HS-5 (cell line): ENCODE measurements at places on chromosomes 1 and 21.

DNA sequence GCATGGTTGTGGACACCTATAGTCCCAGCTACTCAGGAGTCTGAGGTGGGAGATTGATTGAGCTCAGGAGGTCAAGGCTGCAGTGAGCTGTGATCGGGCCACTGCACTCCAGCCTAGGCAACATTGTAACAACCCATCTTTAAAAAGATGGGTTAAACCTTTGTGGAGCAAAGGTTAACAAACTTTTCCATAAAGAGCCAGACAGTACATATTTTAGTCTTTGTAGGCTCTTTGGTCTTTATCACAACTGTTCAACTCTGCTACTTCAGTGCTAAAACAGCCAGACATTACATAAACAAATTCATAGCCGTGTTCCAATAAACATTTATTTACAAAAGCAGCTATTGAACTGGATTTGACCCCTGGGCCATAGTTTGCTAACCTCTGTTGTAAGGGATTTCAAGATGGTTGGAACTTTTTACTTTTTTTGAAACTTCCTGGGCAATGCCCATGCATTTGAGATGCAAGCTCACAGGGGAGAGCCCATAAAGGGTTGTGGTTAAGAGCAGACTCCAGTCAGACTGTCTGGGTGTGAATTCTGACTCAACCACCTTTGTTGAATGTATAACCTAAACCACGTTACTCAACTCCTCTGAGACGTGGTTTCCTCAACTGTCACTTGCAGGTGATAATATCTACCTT lies 10.8 kb downstream of the INAVA start:
- DNase-seq: no peak

DNA sequence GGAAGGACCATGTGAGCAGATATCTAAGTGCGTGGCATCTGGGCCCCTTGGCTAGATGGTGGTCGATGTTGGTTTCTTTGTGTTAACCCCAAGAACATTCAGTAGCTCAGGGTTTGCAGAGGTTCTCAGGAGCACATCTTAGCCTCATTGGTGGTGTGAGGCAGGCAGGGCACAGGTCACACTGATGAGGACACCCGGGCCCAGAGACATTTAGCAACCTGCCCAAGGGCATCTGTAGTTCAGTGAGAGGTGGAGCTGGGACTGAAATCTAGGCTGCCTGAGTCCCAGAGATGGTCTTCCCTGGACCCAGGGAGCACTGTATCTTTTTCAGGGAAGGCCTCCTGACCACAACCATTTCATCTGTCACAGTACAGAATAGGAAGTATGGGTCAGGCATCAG lies 859 bp upstream of the SLC5A9 start:
- no peak for DNase-seq

GRCh38 chr1:71766748-71767147 lies 515.6 kb downstream of the NEGR1 start:
- no peak for DNase-seq

DNA sequence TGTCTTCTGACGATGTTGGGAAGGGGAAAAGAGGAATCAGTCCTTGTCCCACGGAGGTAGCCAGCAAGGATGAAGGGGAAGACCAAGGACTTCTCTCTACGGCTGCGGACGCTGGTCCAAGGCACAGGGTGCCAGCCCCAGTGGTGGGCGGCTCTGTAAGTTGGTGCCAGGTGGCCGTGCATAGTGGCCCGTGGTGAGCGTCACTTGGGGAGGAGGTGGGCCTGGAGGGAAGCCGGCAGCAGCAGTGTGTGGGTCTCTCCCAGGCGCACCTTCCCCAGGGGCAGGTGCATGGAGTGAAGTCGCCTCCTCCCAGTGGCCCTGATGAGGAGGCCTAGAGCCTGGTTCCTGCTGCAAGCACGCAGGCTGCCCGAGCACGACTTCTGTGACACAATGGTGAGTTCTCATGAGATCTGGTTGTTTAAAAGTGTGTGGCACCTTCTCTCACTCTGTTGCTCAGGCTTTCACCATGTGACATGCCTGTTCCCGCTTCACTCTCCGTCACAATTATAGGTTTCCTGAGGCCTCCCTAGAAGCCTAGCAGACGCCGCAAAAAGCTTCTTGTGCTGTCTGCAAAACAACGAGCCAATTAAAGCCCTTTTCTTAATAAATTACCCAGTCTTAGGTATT lies 43.6 kb upstream of the TIAM1 start:
- no peak for DNase-seq

DNA sequence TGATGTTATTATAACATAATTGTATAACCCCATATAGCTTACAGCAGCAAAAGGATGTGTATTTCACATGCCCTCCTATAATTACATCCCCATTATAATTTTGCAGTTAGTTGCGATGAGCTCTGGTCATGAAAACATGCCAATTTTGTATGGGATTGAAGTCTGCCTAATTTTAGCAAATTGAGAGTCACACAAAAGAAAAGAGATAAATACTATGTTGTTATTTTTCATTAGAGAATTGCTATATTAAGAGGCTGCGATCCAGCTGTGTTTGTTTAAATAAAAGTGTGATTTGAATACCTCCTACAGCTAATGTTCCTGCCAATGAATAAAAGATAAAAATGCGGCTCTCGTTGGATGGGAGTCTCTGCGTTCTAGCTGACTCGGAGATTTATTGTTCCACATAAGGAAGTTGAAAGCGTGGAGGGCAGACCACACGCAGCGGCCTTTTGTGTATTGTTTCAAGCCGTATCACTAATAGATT lies 461.0 kb upstream of the NFIA start:
- no peak for DNase-seq

DNA sequence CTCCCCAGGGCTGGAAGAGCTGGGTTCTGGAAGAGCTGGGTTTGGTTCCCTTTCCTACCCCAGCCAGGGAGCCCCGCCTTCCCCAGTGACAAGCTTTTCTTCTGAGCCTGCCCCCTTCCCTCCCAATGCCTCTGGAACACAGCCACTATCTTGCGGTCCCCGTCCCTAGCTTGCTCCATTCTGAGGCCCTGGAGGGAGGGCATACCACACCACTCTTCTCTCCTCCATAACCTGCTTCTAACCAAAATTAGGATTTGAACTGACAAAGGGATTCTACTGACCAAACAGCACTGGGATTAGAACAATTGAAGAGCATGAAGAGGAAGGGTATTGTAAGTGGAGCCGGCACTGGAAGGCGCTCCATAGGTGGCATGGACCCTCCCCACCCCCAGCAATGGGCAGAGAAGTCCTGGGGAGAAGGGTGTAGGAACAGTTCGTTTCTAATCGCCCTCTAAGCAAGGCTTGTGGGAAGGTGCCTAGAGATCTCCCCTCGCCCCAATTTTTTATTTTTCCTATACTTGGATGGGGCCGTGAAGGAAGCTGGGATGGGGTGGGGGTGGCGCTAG lies 690 bp downstream of the C1orf216 start:
- DNase-seq: no peak

- no peak for DNase-seq
Observed at GRCh38 chr21:24939291-24939690, 668.0 kb downstream of the MRPL39 start.

- DNase-seq: no peak
Observed at GRCh38 chr1:20511518-20512428, 3.8 kb upstream of the MUL1 start.

DNA sequence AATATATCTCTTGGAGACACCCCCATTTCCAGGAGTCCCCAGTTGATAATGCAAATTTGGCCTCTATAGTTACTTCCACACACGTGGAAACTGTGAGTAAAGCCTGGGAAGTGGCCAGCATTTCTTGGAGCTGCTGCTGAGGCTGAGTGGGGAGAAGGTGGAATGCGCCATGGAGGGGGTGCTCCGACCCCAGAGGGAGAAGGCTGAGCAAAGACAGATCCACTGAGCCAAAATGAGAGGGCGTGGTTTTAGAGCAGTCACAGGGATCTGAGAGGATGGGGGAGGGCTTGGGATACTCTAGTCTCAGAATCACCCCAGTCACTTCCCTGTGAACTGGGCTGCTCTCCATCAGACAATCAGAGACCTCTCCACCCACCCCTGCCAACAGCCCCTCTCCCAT lies 38.7 kb downstream of the TRIM62 start:
- DNase-seq: no peak

- DNase-seq: no peak
Observed at GRCh38 chr1:72227667-72228066, 54.7 kb downstream of the NEGR1 start.

GRCh38 chr1:150987924-150988323 lies 5.8 kb downstream of the ANXA9 start:
- DNase-seq: no peak

- DNase-seq: no peak
Observed at GRCh38 chr1:167748906-167749305, 27.1 kb downstream of the MPZL1 start.

- DNase-seq: no peak
Observed at GRCh38 chr1:167467126-167467710, 51.1 kb downstream of the CD247 start.

DNA sequence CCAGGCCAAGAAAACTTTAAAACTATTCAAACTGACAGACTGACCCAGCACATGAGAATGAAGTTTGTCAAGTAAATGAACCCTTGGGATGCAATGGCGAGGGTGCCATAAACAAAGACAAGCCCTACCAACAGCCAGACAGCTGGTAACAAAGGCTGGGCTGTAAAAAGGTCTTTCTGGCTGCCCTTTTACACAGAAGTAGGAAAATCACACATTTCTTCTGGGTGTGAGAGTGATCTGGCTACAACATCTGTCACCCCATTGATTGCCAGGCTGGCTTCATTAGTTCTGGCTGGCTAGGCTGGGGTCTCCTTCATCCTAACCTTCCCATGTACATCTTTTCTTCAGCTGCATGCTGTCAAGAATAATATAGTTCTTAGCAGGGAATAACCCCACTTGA lies 83.6 kb upstream of the FOXD3 start:
- no peak for DNase-seq

- DNase-seq: no peak
Observed at GRCh38 chr1:234968451-234968850, 160.2 kb downstream of the TOMM20 start.

GRCh38 chr1:89962742-89963075 lies 32.2 kb upstream of the ZNF326 start:
- DNase-seq: no peak

DNA sequence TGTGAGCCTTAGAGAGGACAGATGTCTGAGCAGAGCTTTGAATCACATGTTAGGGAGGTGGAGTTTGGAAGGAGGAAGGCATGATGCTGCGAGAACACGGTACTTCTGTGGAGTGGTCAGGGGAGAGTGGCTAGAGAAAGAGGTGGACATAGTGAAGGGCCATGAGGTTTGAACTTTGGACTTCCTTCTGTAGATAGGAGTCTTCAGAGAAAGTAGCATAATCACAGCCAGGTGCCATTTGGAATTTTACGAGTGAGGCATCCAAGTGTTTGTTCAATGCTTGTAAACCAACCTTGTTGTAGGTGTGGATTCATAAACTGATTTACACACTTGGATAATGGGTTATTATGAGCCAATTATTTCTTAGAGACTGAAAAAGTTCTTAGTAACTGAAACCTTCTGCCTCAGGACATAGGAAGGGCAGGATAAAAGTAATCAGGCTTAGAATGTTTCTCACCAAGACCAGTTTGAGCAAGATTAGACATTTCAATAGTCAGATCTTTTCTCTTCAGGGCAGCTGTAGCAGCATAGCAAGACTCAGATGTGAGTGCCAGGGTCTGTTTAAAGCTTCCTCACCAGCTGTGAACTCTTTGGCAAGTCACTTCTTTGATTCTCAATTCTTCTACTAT lies 83.5 kb upstream of the HMCN1 start:
- no peak for DNase-seq

DNA sequence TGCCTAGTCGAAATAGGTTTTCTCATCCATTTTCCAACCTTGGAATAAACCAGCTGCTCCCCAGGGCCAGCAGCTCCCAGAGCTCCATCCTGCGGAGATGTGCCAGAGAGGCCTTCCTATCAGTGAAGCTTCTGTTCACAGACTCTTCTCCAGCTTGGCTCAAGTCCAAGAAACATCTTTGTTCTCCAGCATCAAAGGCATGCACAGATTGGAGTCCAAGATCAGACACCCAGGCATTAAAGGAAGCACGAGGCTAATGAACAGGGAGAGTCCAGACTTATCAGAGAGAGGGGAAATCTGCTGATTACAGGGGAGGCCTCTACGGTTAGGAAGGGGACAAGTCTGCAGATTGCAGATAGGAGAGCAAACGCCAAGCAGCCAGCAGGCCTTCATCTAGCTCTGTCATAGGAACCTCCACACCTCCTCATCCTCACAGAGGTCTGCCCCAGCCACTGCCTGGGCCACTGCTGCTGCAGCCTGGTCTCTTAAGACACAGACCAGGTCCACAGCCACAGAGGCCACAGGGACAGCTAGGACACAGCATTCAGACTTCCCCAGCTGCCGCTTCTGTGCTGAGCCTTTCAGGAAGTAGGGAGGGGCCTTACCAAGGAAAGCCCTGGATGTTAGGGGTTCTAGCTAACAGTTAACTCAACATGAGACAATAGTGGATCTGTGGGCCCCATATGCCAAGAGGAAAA lies 3.4 kb downstream of the PRR9 start:
- no peak for DNase-seq

DNA sequence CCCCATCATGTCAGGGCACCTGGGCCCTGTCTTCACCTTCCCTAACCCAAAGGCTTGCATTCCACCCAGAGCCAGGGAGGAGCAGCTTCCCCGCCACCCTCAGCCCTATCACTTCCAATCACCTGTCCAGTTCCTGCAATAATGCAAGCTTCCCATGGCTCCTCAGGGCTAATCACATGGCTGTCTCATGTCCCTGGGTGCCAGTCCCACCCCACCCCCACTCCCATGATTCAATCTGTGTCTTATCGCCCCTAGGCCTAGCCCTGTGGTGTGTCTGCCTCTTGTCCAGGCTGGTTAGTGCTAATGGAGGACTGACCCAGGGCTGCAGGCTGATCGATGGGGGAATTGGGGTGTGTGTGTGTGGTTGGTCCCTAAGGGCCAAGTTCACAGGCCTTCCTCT lies 11.0 kb upstream of the PEAR1 start:
- DNase-seq: no peak

DNA sequence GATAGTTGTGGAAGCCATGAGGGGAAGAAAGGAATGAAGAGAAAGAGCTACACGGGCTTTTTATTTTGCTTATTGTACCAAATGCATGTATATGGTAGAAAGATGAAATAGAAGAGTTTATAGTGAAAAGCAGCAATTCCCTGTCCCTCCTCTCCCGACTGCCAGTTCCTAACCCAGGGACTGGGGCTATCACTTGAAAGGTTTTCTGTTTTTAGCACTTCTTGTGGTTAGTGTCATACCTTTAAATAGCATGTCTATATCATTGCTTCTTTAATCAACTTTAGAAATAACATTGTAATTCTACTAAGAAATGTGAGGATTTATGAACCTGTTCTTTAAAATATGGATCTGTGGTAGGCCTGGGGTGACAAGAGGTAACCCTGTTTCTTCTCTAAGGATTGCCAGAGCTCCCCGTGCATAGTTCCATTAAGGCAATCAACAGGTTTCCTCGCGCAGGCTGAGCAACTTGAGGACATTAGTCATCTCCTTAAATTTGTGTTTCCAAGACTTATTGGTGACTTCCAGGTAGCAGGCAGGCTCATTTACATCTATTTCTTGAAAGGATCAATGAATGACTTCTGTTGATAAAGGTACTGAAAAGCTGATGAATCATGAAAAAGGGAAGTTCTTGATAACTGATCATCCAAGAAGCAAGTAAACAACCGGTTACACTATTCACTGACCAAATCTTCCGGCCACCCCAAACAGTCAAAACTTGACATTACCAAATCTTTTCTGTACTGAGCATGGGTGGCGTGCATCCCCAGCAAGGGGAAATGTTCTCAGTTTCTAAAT lies 37.8 kb upstream of the S1PR1 start:
- DNase-seq: no peak

- DNase-seq: peak; percentile 11
Observed at GRCh38 chr1:219582296-219582695, 30.6 kb downstream of the ZC3H11B start.

- DNase-seq: no peak
Observed at GRCh38 chr1:173403996-173404395, 73.1 kb upstream of the PRDX6 start.

- DNase-seq: no peak
Observed at GRCh38 chr21:28174006-28174405, 818.7 kb downstream of the LTN1 start.
